ENCODE measurements at places on chromosomes 3 and 15.

GRCh38 chr3:158770741-158771350 is 31.0 kb upstream of the MFSD1 start:
- DNase-seq, result no peak

- DNase-seq, result no peak
Observed at GRCh38 chr3:4826237-4827100, 152.8 kb upstream of the BHLHE40 start.

GRCh38 chr15:49134683-49135341 is 20.6 kb downstream of the COPS2 start:
- no peak for DNase-seq

DNA sequence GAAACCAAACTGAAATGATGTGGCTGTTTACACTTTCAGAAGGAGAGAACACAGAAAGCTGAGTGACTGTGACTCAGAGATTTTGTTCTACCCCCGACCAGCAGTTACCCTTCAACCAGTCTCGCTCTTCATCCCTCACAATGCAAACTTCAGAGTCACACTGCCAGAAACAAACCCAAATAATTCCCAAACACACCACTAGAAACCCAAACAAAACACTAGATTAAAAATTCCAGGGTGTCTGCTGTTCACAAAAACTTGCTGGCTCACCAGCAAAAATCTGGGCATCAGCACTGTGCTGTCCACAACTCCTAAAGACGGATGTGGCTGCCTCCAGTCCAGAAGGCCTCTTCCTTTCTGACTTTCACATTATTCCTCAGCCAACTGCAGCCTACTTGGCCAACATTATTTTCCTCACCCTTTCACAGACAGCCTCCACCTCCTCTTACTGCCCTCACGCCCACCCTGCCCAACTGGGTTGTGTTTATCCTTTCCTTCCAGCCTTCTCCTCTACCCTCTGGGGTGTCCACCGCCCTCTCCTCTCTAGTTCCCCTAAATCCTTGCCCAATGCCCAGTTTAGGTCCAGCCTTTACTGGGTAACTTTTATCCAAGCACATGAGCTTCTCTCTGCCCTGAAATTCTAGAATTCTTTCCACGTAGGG is 71.4 kb downstream of the MECOM start:
- DNase-seq, result no peak

GRCh38 chr15:41233367-41233771 is 2.3 kb downstream of the CHP1 start:
- DNase-seq, result no peak

- DNase-seq, result no peak
Observed at GRCh38 chr3:156948402-156949210, 122.5 kb downstream of the LEKR1 start.

GRCh38 chr3:184561913-184562877 is 610 bp downstream of the EPHB3 start:
- DNase-seq, result no peak

DNA sequence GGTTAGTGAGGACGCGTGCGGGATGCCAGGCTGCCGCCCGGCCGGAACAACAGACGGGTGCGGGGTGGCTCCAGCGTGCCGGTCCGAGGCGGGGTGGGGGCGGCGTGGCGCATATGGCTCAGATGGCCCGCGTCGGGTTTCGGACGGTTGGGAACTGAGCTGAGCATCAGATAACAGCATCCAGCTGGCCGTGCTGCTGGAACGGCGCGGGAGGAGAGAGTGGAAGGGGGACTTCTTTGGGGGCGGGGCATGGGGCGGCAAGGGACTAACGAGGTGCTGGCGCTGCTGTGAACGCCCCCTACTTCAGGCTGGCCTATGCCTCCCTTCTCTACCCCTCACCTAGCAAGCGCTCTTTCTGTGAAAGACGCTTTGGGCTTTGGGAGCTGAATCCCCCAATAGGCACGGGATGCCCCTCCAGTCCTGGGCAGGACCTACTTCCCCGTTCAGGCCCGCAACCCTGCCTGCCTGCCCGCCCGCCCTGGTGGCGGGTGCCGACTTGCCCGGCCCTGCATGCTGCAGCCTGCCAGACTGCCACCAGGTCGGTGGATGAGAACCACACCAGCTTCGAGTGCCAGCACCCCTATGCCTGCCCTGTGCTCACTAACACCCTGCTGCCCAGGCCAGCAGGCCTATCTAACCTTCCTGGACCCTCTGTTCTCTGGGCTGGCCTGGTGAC is 542 bp downstream of the INKA1 start:
- DNase-seq, result no peak

- no peak for DNase-seq
Observed at GRCh38 chr3:159280386-159281191, 478.7 kb downstream of the MFSD1 start.

DNA sequence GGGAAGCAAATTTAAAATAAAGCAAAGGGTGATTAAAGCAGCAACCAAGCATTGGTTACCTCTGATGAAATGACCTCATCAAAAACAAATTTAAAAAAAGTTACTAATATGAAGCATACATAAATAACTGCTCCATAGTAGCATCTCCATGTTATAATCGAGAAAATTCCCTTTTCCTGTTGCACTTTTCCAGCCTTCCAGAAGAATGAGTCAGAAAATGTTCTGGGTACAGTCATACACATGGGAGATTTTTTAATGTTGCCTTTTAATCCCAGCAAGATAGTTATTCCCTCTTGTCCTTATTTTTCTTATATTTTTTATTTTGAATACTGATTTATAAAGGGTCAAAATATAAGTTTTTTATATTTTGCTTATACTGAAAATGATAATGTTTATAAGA is 2.6 kb upstream of the TMCO5A start:
- no peak for DNase-seq

GRCh38 chr3:63192248-63192647 is 85.9 kb upstream of the SYNPR start:
- DNase-seq, result no peak

DNA sequence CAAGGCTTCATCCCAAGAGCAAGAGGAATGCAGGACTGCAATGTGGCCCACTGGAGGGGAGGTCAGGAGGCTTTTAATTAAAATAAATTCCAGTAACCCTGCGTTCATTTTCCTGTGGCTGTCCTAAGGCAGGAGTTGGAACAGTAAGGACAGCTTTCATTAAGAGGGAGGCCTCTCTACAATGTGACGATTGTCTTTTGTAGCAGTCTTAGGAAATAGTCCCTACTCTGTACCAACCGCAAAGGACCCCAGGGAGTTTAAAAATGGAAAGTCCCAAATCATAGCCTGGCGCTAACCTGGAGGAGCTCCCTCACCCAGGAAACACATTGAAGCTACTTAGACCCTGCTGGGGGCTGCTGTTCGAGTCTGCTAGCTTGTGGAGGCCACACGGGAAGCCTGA is 62.8 kb downstream of the SYNM start:
- no peak for DNase-seq

DNA sequence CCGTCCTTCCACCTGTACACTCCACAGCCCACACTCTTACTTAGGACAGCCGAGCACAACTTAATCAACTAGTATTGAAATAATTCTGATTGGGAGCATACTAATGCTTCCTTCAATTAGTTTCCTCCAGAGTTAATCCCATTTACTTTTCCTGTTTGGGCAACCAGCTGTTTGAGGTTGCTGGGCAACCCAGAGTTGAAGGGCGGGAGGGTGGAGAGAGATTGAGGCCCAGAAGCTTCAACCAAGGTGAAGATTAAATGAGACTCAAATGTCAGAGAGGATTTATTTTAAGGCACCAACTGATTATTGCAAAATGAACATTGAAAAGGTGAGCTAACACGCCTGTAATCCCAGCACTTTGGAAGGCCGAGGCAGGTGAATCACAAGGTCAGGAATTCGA is 428.5 kb upstream of the SEMA6D start:
- no peak for DNase-seq

DNA sequence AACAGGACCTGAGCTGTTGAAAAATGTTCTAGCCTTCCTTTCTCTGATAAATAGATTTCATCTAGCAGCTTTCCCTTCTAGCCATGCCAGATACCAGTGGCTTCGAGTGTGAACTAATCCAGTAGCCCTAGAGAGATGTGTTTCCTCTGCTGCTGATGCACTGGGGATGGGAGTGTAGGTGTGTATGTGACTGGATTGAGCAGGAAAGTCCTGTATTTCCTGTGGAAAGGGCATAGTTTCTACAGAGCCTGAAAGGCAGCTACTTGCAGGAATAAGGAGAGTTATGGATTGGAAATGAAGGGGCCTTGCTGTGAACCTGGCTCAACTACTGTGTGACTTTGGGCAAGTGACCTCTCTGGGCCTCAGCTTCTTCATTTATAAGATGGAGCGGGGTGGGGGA is 8.6 kb downstream of the TIMP4 start:
- DNase-seq, result no peak

GRCh38 chr3:177150218-177150916 is 46.9 kb downstream of the TBL1XR1 start:
- no peak for DNase-seq

DNA sequence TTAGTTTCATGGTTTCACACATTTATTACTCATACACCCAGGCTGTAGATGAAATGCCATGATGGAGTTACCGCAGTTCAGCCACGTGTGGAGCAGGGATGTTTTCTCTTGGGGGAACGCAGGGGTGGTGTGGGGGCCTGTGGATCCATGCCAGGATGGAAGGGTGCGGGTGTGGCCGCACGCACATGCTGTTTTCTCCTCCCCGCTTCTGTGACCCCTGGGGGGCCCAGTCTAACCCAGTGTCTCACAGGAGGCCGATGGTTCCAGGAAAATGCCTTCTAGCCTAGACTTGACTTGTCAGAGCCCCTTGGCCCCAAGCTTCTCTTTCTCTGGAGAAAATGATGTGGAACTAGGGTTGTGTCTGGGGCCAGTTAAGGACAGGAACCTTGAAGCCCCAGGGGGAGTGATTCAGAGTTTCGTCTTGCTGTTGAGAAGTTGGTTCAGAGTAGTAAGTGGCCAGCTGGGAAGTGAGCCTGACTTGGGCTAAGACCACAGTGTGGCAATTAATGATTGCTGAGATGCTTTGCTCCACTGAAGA is 240.4 kb upstream of the BHLHE40 start:
- no peak for DNase-seq

- no peak for DNase-seq
Observed at GRCh38 chr3:116896116-116896515, 186.5 kb downstream of the TUSC7 start.

- DNase-seq, result no peak
Observed at GRCh38 chr15:58535894-58536293, 104.1 kb downstream of the LIPC start.

DNA sequence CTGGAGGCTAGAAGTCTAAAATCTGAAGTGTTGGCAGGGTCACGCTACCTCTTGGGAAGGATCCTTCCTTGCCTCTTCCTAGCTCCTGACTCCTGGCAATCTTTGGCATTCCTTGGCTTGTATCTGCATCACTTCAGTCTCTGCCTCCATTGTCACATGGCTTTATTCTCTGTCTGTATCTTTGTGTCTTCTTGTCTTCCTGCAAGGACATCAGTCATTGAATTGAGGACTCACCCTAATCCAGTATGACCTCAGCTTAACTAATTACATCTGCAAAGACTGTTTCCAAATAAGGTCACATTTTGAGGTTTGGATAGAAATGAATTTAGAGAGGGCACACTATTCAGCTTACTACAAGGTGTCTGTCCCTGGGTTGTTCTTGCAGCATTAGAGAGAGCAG is 31.1 kb upstream of the UTS2B start:
- no peak for DNase-seq

DNA sequence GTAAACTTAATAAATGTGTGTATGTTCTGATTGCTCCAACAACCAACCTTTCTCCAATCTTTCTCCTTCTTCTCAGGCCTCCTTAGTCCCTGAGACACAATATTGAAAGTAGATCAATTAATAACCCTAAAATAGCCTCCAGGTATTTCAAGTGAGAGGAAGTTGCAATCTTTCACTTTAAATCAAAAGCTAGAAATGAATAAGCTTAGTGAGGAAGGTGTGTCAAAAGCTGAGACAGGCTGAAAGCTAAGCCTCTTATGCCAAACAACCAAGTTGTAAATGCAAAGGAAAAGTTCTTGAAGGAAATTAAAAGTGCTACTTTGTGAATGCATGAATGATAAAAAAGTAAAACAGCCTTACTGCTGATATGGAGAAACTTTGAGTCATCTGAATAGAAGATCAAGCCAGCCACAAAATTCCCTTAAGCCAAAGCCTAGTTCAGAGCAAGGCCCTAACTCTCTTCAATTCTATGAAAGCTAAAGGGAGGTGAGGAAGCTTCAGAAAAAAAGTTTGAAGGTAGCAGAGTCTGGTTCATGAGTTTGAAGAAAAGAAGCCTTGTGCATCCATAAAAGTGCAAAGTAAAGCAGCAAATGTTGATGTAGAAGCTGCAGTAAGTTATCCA is 38.6 kb downstream of the CCDC80 start:
- DNase-seq, result no peak

DNA sequence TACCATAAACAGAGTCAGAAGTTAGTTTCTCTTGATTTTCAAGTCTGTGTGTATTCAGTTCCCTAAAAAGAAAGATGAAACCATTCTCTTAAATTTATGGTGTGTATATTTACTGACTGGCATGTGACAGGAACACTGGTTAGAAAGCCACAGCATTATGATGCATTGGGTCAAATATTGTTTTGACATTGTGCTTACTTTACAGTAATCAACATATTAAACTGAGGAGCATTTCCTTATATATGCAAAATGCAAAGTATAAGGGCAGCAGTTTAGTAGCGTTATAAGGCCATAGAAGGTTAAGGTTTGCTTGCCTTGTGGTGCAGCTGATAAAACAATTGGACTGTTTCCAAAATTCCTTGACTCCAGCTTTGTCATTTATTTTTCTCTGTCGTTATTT is 72.9 kb downstream of the EPHA3 start:
- DNase-seq, result no peak

DNA sequence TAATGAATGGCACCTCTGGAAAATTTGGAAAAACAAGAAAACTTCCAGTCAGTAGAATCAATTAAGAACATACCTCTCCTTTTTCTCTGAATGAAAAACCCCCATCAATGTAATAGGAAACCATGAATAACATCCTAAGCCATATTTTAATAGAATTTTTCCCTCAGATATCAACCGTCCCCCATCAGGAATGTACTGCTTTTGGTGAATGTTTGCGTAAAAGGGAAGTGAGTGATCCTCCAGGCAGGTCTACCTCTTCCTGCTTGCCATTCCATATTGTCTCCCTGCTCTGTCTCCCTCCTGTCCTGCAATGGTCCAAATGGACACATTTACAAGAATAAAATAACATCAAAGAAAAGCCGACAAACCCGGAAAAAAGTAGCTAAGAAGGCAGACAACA is 30.8 kb downstream of the LAMP3 start:
- no peak for DNase-seq

DNA sequence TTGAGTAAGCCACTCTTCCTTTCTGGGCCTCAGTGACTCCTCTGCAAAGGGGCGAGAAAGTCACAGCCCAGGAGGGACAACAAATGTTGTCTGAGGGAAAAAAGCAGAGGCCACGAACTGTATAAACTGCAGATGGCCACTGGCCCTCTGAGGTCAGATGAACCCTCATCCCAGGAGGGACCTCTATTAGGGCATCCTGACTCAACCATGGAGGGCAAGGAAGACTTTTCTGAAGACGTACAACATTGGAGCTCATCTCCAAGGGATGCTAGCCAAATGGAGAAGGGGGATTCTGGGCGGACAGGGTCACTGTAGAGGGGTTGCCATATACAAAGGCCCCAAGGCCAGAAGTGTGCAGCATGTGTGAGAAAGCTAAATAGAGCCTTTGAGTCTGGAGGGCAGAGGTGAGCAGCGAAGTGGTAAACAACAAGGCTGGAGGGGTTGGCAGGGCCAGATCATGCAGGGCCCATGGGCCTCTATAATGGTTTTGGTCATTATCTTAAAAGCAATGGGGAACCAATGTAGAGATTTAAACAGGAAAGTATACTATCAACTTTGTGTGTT is 16.7 kb downstream of the GRAMD2A start:
- DNase-seq, result no peak

- no peak for DNase-seq
Observed at GRCh38 chr3:123442908-123443307, 6.0 kb downstream of the ADCY5 start.

GRCh38 chr3:98651780-98652077 is 58.3 kb upstream of the CPOX start:
- DNase-seq, result no peak
